ENCODE measurements at places on chromosomes 3 and 15. TPM values are rescaled to one million over a fixed set of nuclear protein-coding genes. Genes with fewer than 3 reads are reported as not detected.
A peak's percentile ranks its signal among the peaks of the same experiment; 100 is the strongest.

- no peaks in the 10 kb centered on the region for H3K4me1 ChIP-seq
- no peak overlapping the region for H3K4me3 ChIP-seq
- no peak overlapping the region for H3K27ac ChIP-seq
Measured at GRCh38 chr3:176431038-176431418, 766.3 kb downstream of the TBL1XR1 start.

GRCh38 chr15:49674370-49674769, 53.5 kb downstream of the DTWD1 start:
- H3K36me3 ChIP-seq = no peaks in the 10 kb centered on the region
- H3K27ac ChIP-seq = no peak overlapping the region
- peaks cover 32% of the 10 kb centered on the region for H3K27me3 ChIP-seq
- no peaks in the 10 kb centered on the region for H3K4me1 ChIP-seq

UROC1 gene
- not detected for total RNA-seq

- no peak overlapping the region for H3K4me3 ChIP-seq
- H3K27me3 ChIP-seq = no peaks in the 10 kb centered on the region
- no peak overlapping the region for H3K27ac ChIP-seq
- peaks cover 3% of the 10 kb centered on the region for H3K4me1 ChIP-seq
- no peak for DNase-seq
- peaks cover 65% of the 10 kb centered on the region for H3K36me3 ChIP-seq
Measured at GRCh38 chr3:97935842-97936241, 36.4 kb downstream of the RIOX2 start.

- H3K4me1 ChIP-seq = peaks cover 89% of the 10 kb centered on the region
- H3K27ac ChIP-seq = peak overlapping the region; percentile 76
- H3K27me3 ChIP-seq = no peaks in the 10 kb centered on the region
- H3K4me3 ChIP-seq = no peak overlapping the region
- no peak for DNase-seq
- H3K36me3 ChIP-seq = peaks cover 22% of the 10 kb centered on the region
Measured at GRCh38 chr3:32420126-32421038, 28.7 kb downstream of the CMTM7 start.

- peak; percentile 33 for DNase-seq
- H3K27ac ChIP-seq = no peak overlapping the region
- peaks cover 54% of the 10 kb centered on the region for H3K4me1 ChIP-seq
- peaks cover 26% of the 10 kb centered on the region for H3K27me3 ChIP-seq
- H3K36me3 ChIP-seq = no peaks in the 10 kb centered on the region
- peak overlapping the region; percentile 25 for H3K4me3 ChIP-seq
Measured at GRCh38 chr3:13655061-13655913, 106.4 kb downstream of the FBLN2 start.

DTX3L gene
- total RNA-seq = 144 TPM

GRCh38 chr3:57557085-57557537, 1.0 kb downstream of the PDE12 start:
- H3K36me3 ChIP-seq = peaks cover 40% of the 10 kb centered on the region
- peak overlapping the region; percentile 93 for H3K27ac ChIP-seq
- no peaks in the 10 kb centered on the region for H3K27me3 ChIP-seq
- DNase-seq = peak; percentile 62
- peak overlapping the region; percentile 97 for H3K4me3 ChIP-seq

DNA sequence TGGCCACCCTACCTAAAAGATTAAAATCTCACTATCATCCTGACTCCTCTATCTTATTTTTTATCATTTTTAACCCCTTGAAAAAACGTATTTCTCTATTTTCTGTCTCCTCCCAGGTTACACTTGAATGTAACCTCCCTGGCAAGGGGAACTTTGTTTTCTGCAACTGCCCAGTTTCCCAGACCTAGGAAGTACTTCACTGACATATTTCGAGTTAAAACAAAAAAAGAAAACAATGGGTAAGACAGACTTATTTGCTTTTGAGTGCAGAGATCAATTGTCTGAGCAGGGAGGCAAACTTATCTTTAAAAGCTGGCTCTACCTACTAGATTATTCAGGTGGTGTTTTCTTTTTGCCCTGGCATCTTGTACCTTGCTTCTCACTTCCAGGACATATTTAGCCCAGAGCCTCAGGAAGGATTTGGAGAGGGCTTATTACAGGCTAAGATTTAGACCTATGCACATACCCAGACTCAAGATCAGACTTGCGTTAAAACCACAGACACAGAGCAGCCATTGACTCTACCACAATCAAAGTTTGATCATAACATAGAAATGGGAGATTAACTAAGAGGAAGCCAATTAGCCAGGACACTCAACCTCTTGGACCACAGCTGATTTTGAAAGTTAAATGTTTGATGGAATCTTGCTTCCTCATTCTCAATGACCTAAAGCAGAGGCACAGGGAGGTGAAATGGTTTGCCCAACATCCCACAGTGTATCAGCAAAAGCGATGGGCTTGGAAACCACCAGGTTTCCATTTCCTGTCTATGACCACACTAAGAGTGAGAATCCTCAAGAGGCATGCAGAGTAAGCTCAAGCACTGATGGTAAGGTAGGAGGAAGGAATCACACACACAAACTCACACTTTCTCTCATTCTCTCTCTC, 169.5 kb upstream of the THBS1 start:
- H3K4me3 ChIP-seq = no peak overlapping the region
- DNase-seq = no peak
- H3K4me1 ChIP-seq = peaks cover 11% of the 10 kb centered on the region
- H3K27ac ChIP-seq = no peak overlapping the region
- H3K27me3 ChIP-seq = peaks cover 59% of the 10 kb centered on the region
- no peaks in the 10 kb centered on the region for H3K36me3 ChIP-seq

GOLGA8M gene
- total RNA-seq = 2.7 TPM

GRCh38 chr15:28147801-28148200, 48.7 kb upstream of the OCA2 start:
- peaks cover 62% of the 10 kb centered on the region for H3K36me3 ChIP-seq
- no peak overlapping the region for H3K27ac ChIP-seq
- H3K4me3 ChIP-seq = no peak overlapping the region
- no peak for DNase-seq
- H3K27me3 ChIP-seq = no peaks in the 10 kb centered on the region
- peaks cover 2% of the 10 kb centered on the region for H3K4me1 ChIP-seq

MUC20 gene
- 1.2 TPM for total RNA-seq

DNA sequence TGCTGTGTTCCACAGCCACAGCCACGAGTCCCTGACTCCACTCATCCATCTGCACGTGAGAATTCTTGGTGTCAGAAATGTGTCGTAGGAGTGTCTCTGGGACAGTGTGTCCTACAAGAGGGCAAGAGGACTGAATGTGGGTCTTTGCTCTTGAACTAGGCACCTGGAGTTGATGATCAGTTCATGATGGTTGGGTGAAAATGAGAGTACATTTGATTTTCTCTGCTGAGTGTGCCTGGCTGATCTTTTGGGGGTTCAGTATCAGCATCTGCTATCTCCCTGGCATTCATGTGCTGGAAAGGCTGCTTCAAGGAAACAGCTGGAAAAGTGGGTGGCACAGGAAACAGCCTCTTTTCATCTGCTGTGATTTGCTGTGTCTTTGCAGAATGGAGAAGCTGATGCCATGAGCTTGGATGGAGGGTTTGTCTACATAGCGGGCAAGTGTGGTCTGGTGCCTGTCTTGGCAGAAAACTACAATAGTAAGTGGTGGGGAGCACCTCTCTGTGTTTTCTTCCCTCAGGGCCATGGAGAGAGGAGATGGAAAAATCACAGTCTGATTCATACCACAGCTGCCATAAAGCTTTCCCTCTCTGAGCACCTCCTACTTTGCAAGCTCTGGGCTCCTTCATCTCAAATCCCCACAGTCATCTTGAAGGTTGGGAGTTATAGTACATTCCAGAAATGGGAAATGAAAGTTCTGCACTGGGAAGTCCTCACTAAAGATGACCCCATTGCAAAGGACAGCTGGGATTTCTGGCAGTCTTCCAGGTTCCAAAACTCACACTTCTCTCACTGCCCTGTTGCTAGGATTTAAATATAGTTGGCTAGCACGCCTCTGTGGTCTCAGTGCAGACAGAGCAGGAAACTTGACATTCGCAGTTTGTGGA, 17.8 kb downstream of the TF start:
- DNase-seq = no peak
- H3K36me3 ChIP-seq = no peaks in the 10 kb centered on the region
- no peaks in the 10 kb centered on the region for H3K4me1 ChIP-seq
- no peak overlapping the region for H3K4me3 ChIP-seq

LPP gene
- total RNA-seq = 51.4 TPM

CLDN18 gene
- not detected for total RNA-seq

DLL4 gene
- total RNA-seq = not detected

DNA sequence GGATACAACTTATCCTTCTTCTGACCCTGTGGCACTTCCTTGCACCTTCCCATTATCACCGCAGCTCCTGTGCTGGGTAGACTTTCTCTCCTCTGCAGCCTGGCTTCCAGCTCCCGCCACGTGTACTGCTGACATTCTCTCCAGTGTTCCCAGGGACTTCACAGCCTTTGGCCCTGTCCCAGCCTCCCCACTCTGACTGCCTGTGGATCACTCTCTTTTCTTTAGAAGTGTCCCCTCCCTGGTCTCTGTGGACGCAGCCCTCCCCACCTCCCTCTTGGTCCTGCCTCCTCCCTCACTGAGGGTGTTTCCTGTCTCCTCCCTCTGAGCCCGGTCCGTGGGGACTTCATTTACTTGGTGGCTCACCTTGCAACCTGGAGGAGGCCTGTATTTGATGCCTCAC, 17.4 kb downstream of the PDIA5 start:
- DNase-seq = no peak
- peaks cover 29% of the 10 kb centered on the region for H3K4me1 ChIP-seq
- no peak overlapping the region for H3K4me3 ChIP-seq
- H3K27ac ChIP-seq = no peak overlapping the region
- no peaks in the 10 kb centered on the region for H3K36me3 ChIP-seq

DNA sequence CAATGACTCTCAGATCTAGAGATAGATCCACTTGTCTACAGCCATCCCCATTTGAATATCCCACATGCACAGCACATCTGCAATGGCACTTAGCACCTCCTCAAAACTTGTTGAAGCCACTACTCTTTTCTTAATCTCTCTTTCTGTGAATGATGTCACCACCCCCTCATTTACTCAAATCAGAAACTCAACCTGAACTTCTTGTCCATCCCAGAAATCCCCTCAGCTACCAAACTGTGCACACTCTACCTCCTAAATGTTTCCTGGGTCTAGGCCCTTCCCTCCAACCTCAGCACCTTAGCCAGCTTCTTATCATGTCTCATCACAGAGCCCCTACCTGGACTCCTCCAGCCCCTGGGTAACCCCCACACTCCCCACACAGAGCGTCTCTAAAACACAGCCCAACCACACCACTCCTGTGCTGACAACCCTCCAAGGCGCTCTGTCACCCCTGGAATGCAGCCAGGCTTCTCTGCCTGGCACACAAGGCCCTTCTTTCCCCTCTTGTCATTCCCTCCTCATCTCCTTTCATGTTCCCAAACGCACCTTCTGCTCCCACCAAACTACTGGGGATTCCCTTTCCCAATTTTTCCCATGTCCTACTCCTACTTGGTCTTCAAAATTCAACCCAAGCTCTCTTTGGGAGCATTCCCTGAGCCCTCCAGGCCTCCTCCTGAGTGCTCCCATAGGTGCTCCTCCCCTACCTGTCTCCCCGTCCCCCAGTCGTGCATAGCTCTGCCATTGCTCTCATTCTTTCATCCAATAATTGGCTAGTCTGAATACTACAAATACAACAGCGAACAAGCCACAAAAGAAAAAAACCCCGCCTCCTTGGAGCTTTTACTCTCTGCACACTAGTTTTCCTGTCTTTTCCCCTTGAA, 39.8 kb upstream of the ZBTB38 start:
- no peaks in the 10 kb centered on the region for H3K27me3 ChIP-seq
- no peak overlapping the region for H3K27ac ChIP-seq
- DNase-seq = no peak
- H3K4me3 ChIP-seq = no peak overlapping the region
- H3K4me1 ChIP-seq = peaks cover 7% of the 10 kb centered on the region

ATP13A5 gene
- total RNA-seq = not detected

SOX14 gene
- not detected for total RNA-seq

- DNase-seq = no peak
- no peak overlapping the region for H3K27ac ChIP-seq
- H3K4me1 ChIP-seq = peaks cover 1% of the 10 kb centered on the region
Measured at GRCh38 chr3:156471431-156471830, 83.5 kb downstream of the SSR3 start.

DNA sequence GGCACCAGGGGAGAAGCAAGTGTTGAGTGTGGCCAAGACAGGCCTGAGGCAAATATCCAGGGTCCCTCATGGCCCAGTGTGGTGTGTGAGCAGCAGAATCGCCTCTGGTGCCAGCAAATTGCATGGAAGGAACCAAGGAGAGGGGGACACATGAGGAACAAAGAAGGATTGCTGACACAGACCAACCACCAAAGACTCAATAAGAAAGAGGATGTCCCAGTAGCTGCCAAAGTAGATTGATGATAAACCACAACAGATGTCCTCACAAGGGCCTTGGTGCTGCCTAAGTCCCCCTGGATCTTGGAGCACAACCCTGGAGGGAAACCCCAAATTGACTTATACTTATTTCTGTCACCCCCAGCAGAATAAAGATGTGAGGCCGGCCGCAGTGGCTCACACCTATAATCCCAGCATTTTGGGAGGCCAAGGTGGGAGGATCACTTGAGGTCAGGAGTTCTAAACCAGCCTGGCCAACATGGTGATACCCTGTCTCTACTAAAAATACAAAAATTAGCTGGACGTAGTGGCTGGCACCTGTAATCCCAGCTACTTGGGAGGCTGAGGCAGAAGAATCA, 10.6 kb downstream of the SRGAP3 start:
- DNase-seq = no peak
- peaks cover 14% of the 10 kb centered on the region for H3K27me3 ChIP-seq
- H3K4me1 ChIP-seq = no peaks in the 10 kb centered on the region

GOLGA8J gene
- total RNA-seq = not detected

NR1I2 gene
- total RNA-seq = 0.13 TPM

DNA sequence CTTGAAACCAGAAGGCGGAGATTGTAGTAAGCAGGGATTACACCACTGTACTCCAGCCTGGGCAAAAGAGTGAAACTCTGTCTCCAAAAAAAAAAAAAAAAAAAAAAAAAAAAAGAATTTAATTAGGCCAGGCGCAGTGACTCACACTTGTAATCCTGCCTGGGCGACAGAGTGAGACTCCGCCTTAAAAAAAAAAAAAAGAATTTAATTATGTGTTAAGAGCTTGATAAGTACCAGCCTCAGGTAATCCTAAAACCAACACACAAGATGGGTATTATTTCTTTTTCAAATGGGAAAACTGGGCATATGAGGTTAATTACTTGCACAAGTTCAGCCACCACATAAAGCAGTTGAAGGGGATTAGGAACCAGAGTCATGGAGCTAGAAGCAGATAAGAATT, 49.0 kb downstream of the PBRM1 start:
- no peak overlapping the region for H3K27ac ChIP-seq
- no peak overlapping the region for H3K4me3 ChIP-seq
- no peaks in the 10 kb centered on the region for H3K27me3 ChIP-seq
- no peak for DNase-seq
- peaks cover 51% of the 10 kb centered on the region for H3K36me3 ChIP-seq

DNA sequence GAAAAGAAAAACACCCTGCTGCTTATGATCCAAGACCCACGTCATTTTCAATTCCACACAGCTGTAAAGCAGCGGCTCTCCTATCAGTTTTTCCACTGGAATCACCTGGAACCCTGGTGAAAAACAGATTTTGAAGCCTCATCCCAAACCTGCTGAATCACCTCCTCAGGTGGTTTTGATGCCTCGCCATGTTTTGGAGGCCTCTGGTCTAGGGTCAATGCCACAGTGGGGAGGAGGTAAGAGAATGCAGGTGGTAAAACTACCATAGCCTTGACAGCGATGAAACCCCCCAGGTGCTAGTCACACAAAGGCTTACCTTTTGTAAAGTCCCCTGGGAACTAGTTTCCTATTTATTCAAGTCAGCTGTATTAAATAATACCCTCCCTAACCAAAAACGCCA, 24.8 kb downstream of the MYO1E start:
- no peak overlapping the region for H3K27ac ChIP-seq
- H3K27me3 ChIP-seq = peaks cover 31% of the 10 kb centered on the region
- H3K4me1 ChIP-seq = peaks cover 37% of the 10 kb centered on the region
- DNase-seq = no peak
- H3K36me3 ChIP-seq = peaks cover 6% of the 10 kb centered on the region
